ENCODE measurements at places on chromosomes 6 and 20. TPM values are rescaled to one million over a fixed set of nuclear protein-coding genes. Genes with fewer than 3 reads are reported as not detected.

Gene SLC22A3
- not detected for total RNA-seq

Gene SLC35D3
- total RNA-seq: not detected

Gene PRELID3B
- 83.4 TPM for total RNA-seq

Gene TP53TG5
- total RNA-seq: 0.69 TPM

DNA sequence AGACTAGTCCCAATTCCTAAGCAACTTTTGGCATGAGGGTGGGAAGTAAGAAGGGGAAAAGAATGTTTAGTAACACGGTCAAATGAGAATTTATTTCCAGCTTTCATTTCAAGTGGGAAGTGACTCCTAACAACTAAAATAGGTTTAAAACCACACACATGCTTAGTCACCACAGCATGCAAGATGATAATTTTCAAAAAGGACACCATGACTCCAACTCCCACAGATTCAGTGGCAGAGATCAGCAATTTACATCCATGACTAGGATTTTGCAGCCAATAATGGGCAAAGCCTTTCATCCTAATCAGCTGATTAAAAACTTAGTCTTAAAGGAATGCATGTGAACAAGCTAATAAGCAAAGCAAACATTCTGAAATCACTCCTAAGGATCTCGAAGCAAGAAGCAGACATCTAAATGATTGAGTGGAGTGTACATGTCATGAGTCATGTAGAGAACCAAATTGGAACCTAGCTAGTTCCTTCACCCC, 48.1 kb upstream of the GCLC start:
- DNase-seq: peak; percentile 6
- no peaks in the 10 kb centered on the region for H3K27me3 ChIP-seq
- no peaks in the 10 kb centered on the region for H3K4me1 ChIP-seq
- H3K36me3 ChIP-seq: no peaks in the 10 kb centered on the region
- H3K4me3 ChIP-seq: no peak overlapping the region

DNA sequence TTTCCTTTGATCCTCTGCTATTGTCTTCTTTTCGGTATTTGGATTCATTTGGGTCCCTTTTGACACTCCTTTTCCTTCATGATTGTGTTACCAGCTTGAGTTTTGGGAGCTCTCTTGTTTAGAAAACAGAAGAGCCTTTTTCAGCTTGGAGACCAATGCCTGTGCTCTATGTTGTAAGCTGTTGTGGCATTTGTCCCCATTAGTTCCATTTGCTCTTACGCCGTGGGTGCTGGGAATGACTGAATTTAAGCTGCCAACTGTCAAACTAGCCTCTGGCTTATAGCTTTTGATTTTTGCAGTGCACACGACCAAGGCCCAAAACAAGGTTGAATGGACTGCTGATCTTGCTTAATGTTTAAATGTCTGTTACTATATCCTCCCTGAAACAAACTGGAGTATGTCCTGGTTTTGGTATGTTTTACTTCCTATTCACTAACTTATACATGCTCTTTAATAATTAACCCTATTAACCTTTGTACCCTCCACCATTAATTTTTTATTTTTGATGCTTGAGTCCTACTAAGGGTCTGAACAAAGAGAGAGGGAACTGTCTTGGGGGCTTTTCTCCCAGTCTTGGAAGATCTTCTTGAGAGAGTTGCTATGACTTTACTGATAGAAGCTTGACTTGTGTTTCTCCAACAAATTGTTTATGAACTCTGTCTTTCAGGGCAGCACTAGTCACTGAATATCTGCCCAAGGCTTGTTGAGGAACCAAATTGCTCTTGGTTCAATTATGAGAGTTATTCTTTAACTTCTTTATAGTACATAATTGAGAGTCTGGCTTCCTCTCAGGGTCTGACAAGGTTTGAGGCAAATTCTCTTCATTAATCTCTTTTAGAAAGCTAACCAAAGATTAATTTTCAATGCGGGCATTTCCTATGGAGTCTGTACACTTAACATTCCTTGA, 100.3 kb upstream of the SIRPG start:
- no peaks in the 10 kb centered on the region for H3K36me3 ChIP-seq
- no peak overlapping the region for H3K4me3 ChIP-seq
- no peaks in the 10 kb centered on the region for H3K4me1 ChIP-seq
- H3K27ac ChIP-seq: no peak overlapping the region
- DNase-seq: peak; percentile 26

DNA sequence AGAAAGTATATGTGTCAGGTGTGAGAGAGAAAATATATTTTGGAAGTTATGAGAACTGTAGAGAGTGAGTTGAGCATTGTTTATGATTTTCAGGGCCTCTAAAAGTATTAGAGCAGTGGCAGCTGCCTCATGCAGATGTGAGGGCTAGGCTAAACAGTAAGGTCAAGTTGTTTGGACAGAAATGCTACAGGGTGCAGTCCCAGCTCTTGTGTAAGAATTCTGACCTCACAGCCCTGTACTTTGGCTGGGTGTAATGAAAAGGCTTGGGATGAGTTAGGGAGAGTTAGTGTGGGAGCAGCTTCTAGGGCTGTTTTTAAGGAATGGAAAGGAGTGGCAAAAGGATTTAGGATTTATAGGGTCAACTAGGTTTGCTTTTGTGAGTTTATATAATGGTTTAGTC, 764.8 kb upstream of the ADGRB3 start:
- no peaks in the 10 kb centered on the region for H3K27me3 ChIP-seq
- H3K36me3 ChIP-seq: no peaks in the 10 kb centered on the region
- no peak for DNase-seq
- no peak overlapping the region for H3K4me3 ChIP-seq
- no peak overlapping the region for H3K27ac ChIP-seq
- H3K4me1 ChIP-seq: no peaks in the 10 kb centered on the region

- H3K27me3 ChIP-seq: no peaks in the 10 kb centered on the region
- H3K36me3 ChIP-seq: no peaks in the 10 kb centered on the region
- H3K4me1 ChIP-seq: peaks cover 10% of the 10 kb centered on the region
These were observed 15.8 kb downstream of the POM121L2 start for GRCh38 chr6:27296106-27296783.

GRCh38 chr6:28865401-28866204, 58.2 kb downstream of the TRIM27 start:
- H3K36me3 ChIP-seq: no peaks in the 10 kb centered on the region
- no peaks in the 10 kb centered on the region for H3K27me3 ChIP-seq
- peak; percentile 86 for DNase-seq
- peak overlapping the region; percentile 56 for H3K4me3 ChIP-seq
- peaks cover 15% of the 10 kb centered on the region for H3K4me1 ChIP-seq

DNA sequence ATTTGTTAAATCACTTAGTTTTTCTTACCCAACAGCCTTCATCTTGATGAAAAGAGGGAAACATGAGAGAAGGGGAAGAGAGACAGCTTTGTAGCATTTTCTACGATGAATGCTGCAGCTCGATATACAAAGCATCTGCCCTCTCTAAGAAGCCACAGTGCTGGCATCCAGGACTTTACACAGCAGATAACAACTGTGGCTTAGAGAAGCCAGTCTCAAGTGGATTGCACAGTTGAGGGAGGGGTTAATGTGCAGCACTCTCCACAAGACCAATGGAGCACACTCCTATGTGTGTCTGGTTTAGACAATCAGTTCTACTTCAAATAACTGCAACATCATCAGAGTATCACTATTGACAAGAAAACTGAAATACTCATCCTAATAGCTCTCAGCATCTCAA, 5.8 kb downstream of the C6orf120 start:
- H3K36me3 ChIP-seq: peaks cover 73% of the 10 kb centered on the region
- H3K4me1 ChIP-seq: peaks cover 19% of the 10 kb centered on the region
- no peak overlapping the region for H3K27ac ChIP-seq
- no peak overlapping the region for H3K4me3 ChIP-seq
- no peaks in the 10 kb centered on the region for H3K27me3 ChIP-seq
- no peak for DNase-seq

- H3K27me3 ChIP-seq: no peaks in the 10 kb centered on the region
- H3K36me3 ChIP-seq: no peaks in the 10 kb centered on the region
- no peak overlapping the region for H3K4me3 ChIP-seq
- no peak for DNase-seq
- no peaks in the 10 kb centered on the region for H3K4me1 ChIP-seq
These were observed 358.4 kb upstream of the RGS17 start for GRCh38 chr6:153489479-153489878.

DNA sequence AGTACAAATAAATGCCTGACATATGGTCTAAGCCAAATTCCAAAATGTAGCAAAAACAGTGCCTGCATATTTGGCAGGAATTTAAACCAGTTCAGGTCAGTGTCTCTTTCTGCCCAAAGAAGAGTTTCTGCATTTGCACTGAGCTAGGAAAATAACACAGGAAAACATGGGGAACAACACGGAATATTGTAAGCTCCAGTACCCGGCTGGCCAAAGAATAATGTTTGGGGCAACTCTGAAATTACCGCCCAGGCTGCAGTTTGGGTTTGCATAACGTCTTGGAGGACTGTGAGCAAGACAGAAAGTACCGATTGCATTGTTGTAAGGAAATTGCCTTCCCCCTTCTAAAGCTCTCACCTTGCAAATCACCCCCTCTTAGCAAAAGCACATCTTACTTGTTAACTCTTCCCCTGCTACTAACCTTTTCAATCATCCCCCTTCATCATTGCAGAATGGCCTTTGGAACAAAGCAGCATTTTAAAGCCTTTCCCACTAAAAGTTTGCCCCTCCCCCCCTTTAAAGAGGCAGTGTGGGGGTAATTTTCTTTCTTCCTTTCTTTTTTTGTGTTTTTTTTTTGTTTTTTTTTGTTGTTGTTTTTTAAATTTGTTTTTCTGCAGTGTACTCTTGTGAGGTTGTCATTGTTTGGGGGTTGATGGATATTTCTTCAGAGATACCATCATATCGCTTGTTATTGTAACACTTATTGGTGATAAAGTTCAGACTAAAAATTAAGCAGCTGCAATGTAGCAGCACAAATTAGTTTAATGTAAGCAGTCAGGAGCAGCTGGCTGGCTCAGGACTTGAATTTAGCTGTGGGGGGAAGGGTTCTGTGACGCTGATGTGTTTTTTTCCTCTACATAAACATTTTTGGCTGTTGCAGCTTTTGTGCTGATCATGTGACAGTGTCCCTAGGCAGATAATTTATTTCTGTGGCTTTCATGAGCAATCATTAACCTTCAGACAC, 100.0 kb upstream of the CITED2 start:
- no peaks in the 10 kb centered on the region for H3K27me3 ChIP-seq
- H3K36me3 ChIP-seq: no peaks in the 10 kb centered on the region
- H3K4me1 ChIP-seq: peaks cover 40% of the 10 kb centered on the region

DNA sequence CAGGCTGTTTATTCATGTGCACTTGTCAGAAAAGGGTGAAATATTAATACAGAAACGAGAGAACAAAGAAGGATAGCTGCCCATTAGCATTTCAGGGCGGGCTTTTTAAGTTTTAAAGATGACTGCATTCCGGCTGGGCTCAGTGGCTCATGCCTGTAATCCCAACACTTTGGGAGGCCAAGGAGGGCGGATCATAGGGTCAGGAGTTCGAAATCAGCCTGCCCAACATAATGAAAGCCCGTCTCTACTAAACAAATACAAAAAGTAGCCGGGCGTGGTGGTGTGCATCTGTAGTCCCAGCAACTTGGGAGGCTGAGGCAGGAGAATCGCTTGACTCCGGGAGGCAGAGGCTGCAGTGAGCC, 130.5 kb downstream of the HFE start:
- H3K27ac ChIP-seq: peak overlapping the region; percentile 92
- DNase-seq: peak; percentile 69
- peaks cover 10% of the 10 kb centered on the region for H3K4me1 ChIP-seq
- H3K36me3 ChIP-seq: no peaks in the 10 kb centered on the region
- no peaks in the 10 kb centered on the region for H3K27me3 ChIP-seq

GRCh38 chr20:22762576-22763256, 178.3 kb upstream of the FOXA2 start:
- no peak overlapping the region for H3K27ac ChIP-seq
- no peaks in the 10 kb centered on the region for H3K4me1 ChIP-seq
- H3K27me3 ChIP-seq: peaks cover 6% of the 10 kb centered on the region
- H3K36me3 ChIP-seq: no peaks in the 10 kb centered on the region
- no peak overlapping the region for H3K4me3 ChIP-seq

GRCh38 chr6:16803294-16804200, 42.3 kb upstream of the ATXN1 start:
- H3K4me3 ChIP-seq: no peak overlapping the region
- no peak overlapping the region for H3K27ac ChIP-seq
- DNase-seq: peak; percentile 33
- H3K36me3 ChIP-seq: no peaks in the 10 kb centered on the region

GRCh38 chr6:32794510-32794909, 22.3 kb downstream of the HLA-DOB start:
- peaks cover 80% of the 10 kb centered on the region for H3K27me3 ChIP-seq
- no peak overlapping the region for H3K27ac ChIP-seq
- no peaks in the 10 kb centered on the region for H3K36me3 ChIP-seq

GRCh38 chr20:61614706-61615100, 362.6 kb downstream of the CDH4 start:
- no peak overlapping the region for H3K27ac ChIP-seq
- H3K36me3 ChIP-seq: no peaks in the 10 kb centered on the region

GRCh38 chr6:134778431-134778830, 171.5 kb downstream of the ALDH8A1 start:
- no peaks in the 10 kb centered on the region for H3K27me3 ChIP-seq
- DNase-seq: no peak
- H3K27ac ChIP-seq: no peak overlapping the region
- no peak overlapping the region for H3K4me3 ChIP-seq

DNA sequence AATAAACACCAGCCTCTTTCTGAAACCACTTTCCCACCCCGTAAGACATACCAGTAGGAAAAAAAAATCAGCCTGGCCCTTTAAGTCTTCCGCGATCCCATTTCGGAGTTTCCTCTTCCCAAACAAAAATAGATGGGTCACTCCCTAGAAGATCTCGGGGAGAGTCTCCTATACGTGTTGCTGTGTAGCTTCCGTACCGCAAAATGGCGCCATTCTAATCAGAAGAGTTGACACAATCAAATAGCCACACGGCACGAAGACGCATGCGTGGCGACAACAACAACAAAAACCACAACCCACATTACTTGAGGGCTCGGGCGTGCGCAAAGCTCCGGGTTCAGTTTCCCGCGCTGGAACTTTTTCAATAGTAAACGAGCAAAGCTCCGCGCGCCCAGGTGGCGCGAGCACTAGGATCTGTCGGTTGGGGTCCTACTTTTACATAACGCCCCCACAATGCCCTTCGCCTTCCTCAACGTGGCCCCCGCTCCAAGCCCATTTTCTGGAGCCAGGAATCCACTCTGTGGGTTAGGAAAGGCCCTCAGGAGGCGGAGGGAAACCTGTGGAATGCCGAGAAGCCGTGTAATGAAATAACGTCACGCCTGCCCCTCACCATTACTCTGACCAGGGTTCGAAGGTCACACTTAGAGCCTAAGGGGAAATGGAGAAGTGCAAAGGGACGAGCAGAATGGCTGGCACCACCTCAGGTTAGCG, at the start of gene GPANK1:
Gene GPANK1, minus strand, starts transcription at position 208 of the 711 bp plus-strand sequence. CDS start 519 bp downstream, outside the sequence.
- peak; percentile 98 for DNase-seq
- H3K4me3 ChIP-seq: peak within 1 kb of the TSS; percentile 94
- H3K27me3 ChIP-seq: no peaks in the 10 kb centered on the region
- H3K4me1 ChIP-seq: peaks cover 21% of the 10 kb centered on the region
- peaks cover 46% of the 10 kb centered on the region for H3K36me3 ChIP-seq
